GM12892 (cell line): ENCODE measurements at places on chromosomes 13 and 19.

DNA sequence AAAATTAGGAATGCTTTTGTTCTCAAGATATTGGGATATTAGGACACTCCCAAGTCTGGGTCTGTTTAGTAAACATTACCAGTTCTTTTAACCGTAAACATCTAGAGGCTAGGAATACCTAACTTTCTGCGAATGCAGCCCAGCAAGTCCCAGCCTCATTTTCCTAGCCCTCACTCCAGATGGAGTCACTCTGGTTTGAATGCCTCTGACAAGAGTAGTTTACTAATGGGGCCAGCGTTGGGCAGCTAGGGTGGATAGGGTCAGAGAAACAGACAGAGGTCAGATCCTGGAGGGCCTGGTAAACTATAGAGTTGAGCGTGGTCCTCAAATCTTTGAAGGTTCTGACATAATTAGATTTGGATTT lies 53.6 kb downstream of the WDFY2 start:
- DNase-seq, result no peak

DNA sequence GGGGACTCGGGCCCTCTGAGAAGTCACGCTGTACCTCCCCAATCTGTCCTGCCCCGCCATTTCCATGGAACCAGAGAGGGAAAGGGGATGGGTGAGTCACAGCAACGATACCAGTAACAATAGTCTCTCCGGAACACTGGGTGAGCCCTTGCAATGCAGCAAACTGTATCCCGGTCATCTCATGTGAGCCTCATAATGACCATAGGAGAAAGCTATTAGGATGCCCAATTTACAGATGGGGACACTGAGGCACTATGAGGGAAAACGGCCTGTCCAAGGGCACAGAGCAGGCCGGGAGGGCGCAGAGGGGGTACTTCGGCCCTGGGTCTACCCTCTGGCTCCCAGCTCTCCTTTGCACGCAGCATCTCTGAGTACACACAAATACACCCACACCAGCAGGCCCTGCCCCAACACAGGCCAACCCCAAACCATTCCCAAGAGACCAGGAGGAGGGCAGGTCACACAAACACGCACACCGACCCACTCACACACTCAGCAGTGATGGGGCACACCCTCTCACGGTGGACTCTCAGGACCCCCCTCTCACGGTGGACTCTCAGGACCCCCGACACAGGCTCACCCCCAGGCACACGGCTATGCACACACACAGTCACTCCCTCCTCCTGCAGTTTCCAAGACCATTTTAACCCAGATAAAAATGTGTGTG lies 18.2 kb downstream of the LRRC4B start:
- no peak for DNase-seq

GRCh38 chr13:106443607-106444322 lies 91.7 kb downstream of the EFNB2 start:
- DNase-seq, result no peak

DNA sequence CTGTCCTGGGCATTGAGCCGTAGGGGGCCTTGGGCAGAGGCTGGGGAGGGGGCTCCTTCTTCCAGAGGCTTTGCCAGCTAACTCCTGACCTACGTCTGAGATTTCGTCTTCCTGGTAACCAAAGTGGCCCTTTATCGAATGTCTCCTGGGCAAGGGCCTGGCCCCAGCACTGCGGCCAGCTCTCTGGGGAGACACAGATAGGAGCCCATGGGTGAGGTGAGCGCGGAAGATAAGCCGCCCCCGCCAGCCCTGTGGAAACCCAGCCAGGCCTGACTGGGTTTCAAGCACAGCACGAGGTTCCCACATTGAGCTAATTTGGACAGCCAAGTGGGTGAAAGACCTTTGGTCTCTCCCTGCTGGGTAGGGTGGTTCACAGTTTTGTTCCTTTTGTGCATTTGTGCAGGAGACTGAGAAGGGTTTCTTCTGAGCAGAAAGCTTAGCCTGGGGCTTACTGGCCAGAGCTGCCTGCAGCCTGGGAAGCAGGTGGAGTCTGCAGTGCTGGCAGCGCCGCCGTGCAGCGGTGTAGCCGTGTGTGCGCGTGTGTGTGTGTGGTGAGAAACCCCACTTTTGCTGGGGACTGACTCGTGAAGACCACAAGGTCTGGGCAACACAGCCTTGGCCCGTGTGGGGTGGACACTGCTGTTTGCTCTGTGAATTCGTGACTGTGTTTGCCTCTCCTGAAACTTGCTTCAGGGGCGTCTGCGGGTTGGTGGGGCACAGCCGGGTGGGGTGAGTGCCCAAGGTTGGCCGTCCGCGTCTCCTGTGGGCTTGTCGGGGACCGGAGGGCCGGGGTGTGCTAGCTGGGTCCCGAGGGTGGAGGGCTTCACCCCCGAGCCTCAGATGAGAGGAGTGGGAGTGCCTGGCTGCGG lies 2.5 kb downstream of the BSG start:
- no peak for DNase-seq

DNA sequence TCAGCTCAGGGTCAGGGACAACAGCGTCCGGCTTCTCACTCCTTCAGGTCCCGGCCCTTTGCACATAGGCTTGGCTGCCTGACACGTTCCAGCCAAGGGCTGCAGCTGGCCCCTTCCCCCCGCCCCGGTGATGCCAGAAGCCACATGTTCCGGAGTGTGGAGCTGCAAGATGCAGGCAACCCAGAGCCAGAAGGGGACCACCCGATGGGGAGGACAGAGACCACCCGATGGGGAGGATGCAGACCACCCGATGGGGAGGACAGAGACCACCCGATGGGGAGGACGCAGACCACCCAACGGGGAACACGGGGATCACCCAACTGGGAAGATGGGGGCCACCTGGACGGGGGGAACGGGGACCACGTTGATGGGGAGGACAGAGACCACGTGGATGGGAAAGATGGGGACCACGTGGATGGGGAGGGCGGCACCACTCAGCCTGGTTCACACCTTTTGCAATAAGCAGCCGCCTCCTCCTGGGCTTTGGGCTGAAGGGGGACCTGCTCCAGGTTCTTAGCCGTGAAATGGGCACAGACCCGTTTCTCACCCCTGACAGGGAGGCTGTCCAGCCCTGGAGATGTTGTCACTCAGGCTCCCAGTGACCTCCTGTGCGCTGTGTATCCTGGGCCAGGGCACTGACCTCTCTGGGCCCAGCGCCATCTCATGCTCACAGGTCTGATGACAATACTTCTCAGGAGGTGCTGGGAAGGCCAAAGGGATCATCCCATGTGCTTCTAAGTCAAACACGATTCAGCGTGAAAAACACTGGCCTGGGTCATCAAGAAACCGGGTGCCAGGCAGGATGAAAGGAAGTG lies 34.5 kb downstream of the C13orf46 start:
- no peak for DNase-seq

- DNase-seq, result peak; percentile 77
Measured at GRCh38 chr19:7681340-7682174, 924 bp downstream of the TRAPPC5 start.

DNA sequence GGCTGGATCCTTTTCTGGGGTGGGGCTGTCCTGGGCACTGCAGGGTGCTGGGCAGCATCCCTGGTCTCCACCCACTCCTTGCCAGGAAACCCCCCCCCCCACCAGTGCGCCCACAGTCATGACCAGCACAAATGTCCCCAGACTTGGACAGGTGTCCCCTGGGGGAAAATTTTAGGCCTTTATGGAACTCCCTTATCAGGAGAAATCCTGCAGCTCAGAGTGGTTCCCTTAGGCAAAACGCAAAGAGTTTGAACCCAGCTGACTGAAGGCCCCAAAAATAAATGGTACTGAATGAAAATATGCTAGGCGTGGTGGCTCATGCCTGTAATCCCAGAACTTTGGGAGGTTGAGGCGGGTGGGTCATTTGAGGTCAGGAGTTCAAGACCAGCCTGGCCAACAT lies 51.8 kb downstream of the GADD45B start:
- DNase-seq, result no peak

DNA sequence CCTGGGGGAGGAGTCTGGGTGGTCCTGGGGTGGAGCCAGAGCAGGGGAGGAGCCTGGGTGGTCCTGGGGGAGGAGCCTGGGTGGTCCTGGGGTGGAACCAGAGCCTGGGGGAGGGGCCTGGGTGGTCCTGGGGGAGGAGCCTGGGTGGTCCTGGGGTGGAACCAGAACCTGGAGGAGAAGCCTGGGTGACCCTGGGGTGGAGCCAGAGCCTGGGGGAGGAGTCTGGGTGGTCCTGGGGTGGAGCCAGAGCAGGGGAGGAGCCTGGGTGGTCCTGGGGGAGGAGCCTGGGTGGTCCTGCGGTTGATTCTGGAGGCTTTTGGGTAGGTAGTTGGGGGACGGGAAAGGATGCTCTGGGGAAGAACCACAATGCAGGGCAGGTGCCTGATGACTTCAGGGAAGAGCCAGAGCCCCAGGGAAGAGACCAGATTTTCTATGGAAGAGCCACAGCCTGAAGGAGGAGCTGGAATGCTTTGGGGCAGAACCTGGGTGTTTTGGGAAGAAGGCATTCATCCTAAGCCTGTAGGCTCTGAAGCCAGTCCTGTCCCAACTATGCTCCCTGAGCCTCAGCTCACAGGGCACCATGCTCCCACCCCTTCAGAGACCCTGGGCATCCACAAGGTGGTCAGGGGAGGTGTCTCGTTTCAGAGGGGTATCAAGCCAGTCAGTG lies 15.0 kb downstream of the MRPS12 start:
- DNase-seq, result no peak

- no peak for DNase-seq
Measured at GRCh38 chr13:45879666-45880065, 28.1 kb upstream of the SIAH3 start.

DNA sequence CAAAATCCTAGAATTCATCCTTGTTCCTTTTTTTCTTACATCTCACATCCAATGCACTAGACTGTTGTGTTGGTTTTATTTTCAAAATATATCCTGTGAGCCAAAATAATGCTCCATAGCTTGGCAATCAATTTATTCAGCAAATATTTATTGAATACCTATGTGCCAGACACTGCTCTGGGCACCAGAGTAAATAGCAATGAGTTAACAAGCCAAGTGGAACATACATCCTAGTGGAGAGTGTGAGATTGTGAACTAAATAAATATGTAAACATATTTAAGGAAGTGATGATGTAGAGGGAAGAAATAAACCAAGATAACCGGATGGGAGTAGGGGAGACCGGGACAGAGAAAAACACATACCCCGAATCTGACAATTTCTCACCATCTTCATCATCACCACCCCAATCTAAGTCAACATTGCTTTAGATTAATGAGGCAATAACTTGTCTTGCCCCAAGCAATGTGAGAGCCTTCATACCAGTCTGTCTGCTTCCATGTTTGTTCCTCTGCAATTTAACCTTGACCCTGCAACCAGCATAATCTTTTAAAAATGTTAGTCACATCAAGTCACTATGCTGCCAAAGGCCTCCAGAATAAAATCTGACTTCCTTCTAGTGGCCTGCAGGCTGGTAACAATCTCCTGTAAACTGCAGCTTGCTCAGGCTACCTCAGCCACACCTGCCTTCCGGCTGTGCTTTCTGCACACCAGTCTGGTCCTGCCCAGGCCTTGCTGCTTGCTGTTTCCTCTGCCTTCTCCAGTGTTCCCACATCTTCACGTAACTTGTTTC lies 199.2 kb downstream of the DLEU7 start:
- no peak for DNase-seq

GRCh38 chr13:40515702-40516101 lies 150.7 kb downstream of the FOXO1 start:
- no peak for DNase-seq

- DNase-seq, result no peak
Measured at GRCh38 chr13:90107661-90108060, 1239.8 kb upstream of the MIR17HG start.

DNA sequence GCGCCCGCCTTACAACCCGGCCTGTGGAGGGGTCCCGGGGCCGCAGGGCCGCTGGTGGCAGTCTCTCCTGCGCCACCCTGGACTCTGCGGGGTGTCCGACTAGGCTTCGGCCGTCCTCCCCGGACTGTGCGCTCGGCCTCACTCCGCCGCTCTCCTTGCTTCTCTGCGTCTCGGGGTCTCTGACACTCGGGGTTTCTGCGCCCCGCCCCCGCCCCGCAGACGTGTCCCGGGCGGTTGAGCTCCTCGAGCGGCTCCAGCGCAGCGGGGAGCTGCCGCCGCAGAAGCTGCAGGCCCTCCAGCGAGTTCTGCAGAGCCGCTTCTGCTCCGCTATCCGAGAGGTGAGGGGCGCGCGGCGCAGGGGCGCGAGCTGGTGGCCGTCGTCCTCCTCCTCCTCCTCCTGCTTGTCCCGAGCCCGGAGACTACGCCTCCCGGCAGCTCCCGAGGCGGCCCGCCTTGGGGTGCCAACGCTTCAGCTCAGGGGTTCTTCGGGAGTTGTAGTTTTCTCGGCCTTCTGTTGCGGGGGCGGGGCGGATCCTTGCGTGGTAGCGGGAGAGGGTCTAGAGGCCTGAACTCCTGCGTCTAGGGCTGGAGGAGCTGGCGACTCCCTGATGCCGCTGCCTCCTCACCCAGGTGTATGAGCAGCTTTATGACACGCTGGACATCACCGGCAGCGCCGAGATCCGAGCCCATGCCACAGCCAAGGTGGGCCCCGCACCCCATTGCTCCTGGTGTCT lies 627 bp downstream of the LIN7B start:
- no peak for DNase-seq

DNA sequence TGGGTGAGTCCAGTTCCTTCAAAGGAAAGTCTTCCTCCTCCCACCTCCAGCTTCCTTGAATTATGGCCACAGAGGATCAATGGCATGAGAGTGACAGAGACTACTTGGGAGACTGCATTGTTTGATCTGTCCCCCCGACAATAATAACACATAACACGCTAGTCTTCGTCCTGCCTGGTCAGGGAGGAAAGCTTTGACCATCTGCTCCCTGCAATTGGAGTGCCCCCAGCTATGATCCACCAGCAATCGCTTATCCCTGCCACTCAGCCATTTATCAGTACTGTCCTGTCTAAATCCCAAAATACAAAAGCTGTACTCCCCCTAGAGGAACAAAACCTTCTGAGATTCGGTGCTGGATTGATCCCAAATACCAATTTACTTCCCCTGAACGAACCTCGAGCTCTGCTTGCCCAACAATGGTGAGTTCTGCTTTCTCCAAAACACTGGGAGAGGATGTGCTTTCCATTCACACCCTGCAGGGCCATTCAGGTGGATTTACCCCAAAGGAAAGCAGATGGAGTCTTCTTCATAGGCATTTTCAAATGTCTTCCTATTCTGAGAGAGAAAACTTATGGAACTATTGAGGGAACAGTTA lies 466.7 kb downstream of the TSHZ3 start:
- no peak for DNase-seq

GRCh38 chr19:54431255-54431838 lies 16.1 kb downstream of the TTYH1 start:
- no peak for DNase-seq

DNA sequence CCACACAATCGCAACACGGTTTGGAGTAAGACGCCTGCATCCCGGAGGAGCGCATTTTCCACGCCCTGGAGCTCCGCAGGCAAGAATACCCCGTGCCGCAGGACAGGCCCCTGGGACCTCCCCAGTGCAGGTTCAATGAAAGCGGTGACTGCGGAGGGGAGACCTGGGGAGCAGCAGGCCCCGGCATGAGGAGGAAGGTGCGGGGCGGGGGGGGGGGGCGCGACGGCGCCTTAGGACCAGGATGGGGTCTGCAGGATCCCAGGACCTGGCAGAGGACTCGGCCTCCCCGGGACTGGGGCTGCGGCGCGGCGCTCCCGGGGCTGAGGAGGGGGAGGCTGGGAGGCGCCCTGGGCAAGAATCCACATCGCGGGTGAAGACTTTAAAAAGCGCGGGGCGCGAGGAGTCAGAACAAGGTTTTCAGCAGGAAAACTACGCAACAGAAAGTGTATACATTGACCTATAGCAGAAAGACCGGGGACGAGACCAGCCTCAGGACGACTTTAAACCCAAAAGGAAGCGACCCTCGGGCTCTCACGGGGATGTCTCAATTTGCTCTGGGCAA lies 432 bp downstream of the ZNF611 start:
- DNase-seq, result peak; percentile 29
